Activated CD4-positive, alpha-beta memory T cell treated with anti-CD3 and anti-CD28 coated beads, Interleukin-2, amount 10 ng/mL, durations not matched to agents 7 days and 5 days (primary cell): ENCODE measurements at places on chromosomes 4 and X. TPM values are rescaled to one million over a fixed set of nuclear protein-coding genes. Genes with fewer than 3 reads are reported as not detected.

DNA sequence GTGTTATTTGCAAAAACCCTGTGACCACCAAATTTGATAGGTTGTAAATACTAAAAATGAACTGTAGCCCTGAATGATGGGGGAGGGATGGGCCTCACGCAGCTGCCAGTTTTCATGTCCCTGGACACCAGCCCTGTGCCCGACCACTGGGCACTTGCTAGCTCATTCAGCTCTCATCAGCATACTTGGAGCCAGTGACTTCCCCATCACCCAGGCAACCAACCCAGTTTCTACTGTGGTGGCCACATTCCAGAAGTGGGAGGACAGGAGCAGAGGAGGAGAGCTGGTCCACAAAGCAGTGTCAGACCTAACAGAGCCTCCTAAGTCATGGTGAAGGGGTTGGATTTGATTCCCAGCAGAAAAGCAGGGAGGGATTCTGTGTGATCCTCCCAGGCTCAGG is 128.2 kb downstream of the CPEB2 start:
- H3K4me1 ChIP-seq, result no peaks in the 10 kb centered on the region
- H3K27ac ChIP-seq, result no peak overlapping the region
- no peak overlapping the region for H3K4me3 ChIP-seq
- DNase-seq, result no peak

GRCh38 chr4:38724475-38724808 is 58.3 kb downstream of the TLR10 start:
- no peak overlapping the region for H3K4me3 ChIP-seq
- H3K27ac ChIP-seq, result no peak overlapping the region
- peaks cover 25% of the 10 kb centered on the region for H3K4me1 ChIP-seq
- H3K27me3 ChIP-seq, result peaks cover 13% of the 10 kb centered on the region

DNA sequence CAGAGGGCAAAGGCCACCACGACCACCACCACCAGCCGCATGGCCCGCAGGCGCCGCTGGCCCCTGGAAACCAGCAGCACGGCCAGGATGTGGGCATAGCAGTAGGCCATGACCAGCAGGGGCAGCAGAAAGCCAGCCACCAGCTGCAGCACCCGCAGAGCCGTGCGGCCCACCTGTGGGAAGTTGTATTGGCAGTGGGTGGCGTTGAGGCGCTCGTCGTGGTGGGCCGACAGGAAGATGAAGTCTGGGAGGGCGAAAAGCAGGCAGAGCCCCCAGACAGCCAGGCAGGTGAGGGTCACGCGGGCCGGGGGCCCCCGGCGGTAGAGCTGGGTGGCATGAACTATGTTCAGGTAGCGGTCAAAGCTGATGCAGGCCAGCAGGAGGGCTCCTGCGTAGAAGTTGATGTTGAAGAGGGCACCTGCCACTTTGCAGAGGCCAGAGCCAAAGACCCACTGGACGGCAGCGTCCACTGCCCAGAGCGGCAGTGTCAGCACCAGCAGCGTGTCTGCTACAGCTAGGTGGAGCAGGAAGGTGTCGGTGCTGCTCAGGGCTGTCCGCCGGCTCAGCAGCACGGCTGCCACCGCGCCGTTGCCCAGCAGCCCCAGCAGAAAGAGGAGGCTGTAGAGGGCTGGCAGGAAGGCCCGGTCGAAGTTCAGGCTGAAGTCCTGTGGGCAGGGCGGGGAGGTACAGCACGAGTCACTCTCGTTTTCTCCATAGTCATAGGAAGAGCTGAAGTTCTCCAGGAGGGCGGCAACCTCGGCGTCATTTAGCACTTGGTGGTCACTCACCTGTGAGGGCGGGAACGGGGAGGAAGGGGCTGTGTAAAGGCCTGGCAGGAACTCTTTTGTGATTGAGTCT is 1.4 kb downstream of the CXCR3 start:
- DNase-seq, result peak; percentile 45
- H3K4me1 ChIP-seq, result peaks cover 69% of the 10 kb centered on the region
- peak overlapping the region; percentile 91 for H3K4me3 ChIP-seq

DNA sequence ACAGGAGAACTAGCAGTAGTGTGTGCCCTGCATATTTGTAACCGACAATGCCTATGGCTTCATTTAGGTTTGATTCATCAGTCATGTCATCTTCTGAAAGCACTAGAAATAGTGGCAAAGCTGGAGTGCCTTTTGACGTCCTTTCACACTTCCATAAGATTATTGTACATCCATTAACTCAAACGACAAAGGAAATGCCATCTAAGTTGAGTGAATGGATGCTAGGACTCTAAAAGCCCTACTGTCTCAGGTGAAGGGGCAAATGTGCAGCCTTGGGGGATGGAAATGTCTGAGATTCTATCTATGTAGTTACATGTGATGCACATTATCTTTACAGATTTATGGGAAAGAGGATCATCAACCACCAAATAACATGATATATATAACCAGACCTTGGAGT is 1473.6 kb downstream of the STIM2 start:
- H3K36me3 ChIP-seq, result no peaks in the 10 kb centered on the region
- no peak overlapping the region for H3K4me3 ChIP-seq
- no peak overlapping the region for H3K27ac ChIP-seq
- H3K4me1 ChIP-seq, result no peaks in the 10 kb centered on the region
- no peak for DNase-seq

GRCh38 chr4:74045247-74045646 is 6.8 kb upstream of the CXCL3 start:
- no peaks in the 10 kb centered on the region for H3K36me3 ChIP-seq
- H3K4me1 ChIP-seq, result no peaks in the 10 kb centered on the region
- no peak for DNase-seq
- no peak overlapping the region for H3K4me3 ChIP-seq
- peaks cover 5% of the 10 kb centered on the region for H3K27me3 ChIP-seq

- peaks cover 85% of the 10 kb centered on the region for H3K27me3 ChIP-seq
- peaks cover 13% of the 10 kb centered on the region for H3K4me1 ChIP-seq
- H3K4me3 ChIP-seq, result no peak within 1 kb of the TSS
- H3K27ac ChIP-seq, result no peak within 1 kb of the TSS
- no peak for DNase-seq
These were observed at the start of gene HELT for GRCh38 chr4:185017964-185018772. HELT (plus strand) TSS chr4:185018490; CDS start chr4:185018929, 439 bp downstream.

Gene MAGEC1
- not detected for total RNA-seq

Gene CSN1S1
- total RNA-seq, result not detected
